ENCODE measurements at places on chromosomes 11 and 22. TPM values are rescaled to one million over a fixed set of nuclear protein-coding genes. Genes with fewer than 3 reads are reported as not detected.

The MMP12 gene
- not detected for total RNA-seq

The CASP5 gene
- not detected for total RNA-seq

The MS4A6A gene
- 47.6 TPM for total RNA-seq

The PNPLA3 gene
- total RNA-seq, result 0.45 TPM
